NCI-H1092 (cell line): ENCODE measurements at places on chromosomes 5 and 9.

DNA sequence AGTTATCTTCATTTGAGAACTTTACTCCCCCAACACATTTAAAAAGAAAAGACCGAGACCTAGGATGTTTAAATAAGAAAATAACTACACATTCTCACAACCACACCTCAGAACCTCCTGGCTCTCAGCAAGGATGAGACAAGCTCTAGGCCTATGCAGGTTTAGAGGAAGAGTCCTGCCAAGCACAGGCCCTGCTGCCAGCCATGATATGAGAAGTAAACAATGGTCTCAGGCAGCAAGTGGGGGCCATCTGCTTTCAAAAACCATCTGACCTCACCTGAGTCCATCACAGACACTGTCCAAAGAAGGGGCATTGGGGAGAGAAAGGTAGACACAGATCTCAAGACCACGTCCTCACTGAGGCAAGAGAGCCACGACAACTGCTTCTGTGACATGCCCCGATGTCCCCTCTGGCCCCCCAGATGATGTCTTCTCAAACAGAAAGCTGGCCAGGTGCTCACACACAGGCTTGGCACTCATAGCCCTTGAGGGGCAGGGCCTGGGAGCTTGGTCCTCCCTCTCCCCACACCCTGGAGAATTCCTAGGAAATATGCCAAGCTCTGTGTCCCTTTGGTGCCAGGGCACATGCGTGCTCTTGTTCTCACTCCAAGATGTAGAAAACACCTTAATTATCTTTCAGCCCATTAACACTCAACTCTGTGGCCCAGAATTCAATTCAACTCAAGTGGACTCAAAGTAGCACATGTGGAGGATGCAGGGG, 150.4 kb downstream of the FSTL4 start:
- peak; percentile 29 for DNase-seq

- no peak for DNase-seq
These were observed 65.0 kb downstream of the PRRT1B start for GRCh38 chr9:131610231-131610761.

GRCh38 chr5:133400120-133400519, 212.2 kb downstream of the FSTL4 start:
- no peak for DNase-seq

- DNase-seq = no peak
These were observed 25.8 kb downstream of the LHX3 start for GRCh38 chr9:136179101-136179616.

GRCh38 chr5:79069488-79070349, at the start of the genes BHMT2 and DMGDH:
Gene BHMT2 (plus strand): TSS chr5:79069767. CDS start chr5:79069783, 16 bp downstream.
Gene DMGDH (minus strand): TSS chr5:79069674. CDS start chr5:79069620, 54 bp downstream.
- DNase-seq = no peak

- DNase-seq = no peak
These were observed 75.3 kb downstream of the TJP2 start for GRCh38 chr9:69249337-69249736.

DNA sequence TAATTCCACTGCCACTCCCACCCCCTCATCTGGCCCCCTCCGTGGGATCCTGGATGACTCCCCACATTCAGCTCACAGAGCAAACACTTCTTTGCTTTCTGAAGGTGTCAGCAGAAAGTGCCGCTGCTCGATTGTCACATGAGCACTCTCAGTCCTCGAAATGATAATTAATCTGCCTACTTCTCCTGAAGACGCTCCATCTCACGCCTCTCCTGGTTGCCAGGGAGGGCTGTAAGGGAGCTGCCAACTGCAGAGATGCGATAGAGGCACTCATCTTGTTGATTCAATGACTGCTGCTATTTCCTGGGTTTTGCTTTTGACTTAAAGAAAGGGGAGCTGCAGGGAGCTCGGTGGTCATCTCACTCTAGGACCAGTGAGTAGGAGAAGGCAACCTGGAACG, 206.5 kb downstream of the DAB2IP start:
- DNase-seq = peak; percentile 71
